ENCODE measurements at places on chromosomes 4 and X.

- no peak for DNase-seq
Observed at GRCh38 chrX:79161655-79162054, 17.2 kb downstream of the GPR174 start.

DNA sequence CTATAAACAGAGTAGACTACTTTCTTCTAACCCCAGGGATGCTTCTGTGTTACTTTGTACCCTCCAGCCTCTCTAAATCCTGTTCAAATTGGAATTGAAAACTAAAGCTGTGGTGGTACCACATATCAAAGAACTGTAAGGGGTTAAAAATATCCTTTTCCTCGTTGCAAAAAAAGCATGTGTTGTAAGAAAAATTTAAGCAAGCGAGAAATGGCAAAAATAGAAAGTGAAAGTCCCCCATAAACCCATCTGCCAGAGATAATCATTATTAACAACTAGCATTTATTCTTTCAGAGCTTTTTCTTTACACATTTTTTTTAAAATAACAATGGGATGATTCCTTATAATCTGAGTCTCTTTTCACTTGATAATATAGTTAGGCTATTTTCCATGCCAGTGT is 40.6 kb downstream of the TMEM164 start:
- no peak for DNase-seq

DNA sequence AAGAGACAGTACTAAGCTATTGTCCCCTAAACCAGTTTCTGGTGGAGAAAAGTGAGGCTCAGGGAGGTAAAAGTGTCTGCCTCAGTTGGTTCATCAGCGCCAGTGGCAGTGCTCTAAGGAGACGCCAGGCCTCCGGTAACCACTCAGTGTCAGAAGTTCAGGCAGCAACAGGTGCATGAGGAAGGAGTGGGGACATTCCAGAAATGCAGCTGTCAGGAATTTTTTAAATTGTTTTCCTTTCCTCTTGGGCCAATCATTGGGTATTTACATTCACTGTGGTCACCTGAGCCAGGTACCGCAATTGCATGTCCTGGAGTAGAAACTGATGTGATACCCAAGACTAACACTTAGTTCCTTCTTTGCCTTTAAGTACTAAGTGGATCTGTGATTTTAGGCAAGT is 40.2 kb upstream of the HS3ST1 start:
- no peak for DNase-seq

GRCh38 chr4:96637971-96638412 is 798.1 kb downstream of the PDHA2 start:
- DNase-seq = no peak

GRCh38 chrX:53441531-53442321 is 7.6 kb upstream of the HSD17B10 start:
- DNase-seq = no peak

DNA sequence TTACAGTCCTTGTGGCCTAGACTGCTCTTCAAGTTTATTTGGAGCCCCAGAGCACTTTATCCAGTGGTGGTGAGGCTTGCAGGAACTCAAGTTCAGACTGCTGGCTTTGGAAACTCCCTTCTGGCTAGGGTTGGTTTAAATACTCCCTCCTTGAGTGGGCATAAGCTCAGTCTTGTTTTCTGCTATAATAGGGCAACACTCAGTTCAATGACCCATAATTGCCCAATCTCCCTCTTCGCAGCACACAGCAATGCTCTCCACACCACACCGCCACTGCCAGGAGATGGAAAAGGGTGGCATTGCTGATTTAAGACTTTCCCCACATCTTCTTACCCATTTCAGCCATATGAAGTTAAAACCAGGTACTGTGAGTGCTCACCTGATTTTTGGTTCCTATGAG is 27.9 kb upstream of the USP38 start:
- DNase-seq = no peak

- DNase-seq = no peak
Observed at GRCh38 chrX:139692908-139693307, 15.1 kb downstream of the MCF2 start.
